ENCODE measurements at places on chromosomes 3 and 15.
A peak's percentile ranks its signal among the peaks of the same experiment; 100 is the strongest.

DNA sequence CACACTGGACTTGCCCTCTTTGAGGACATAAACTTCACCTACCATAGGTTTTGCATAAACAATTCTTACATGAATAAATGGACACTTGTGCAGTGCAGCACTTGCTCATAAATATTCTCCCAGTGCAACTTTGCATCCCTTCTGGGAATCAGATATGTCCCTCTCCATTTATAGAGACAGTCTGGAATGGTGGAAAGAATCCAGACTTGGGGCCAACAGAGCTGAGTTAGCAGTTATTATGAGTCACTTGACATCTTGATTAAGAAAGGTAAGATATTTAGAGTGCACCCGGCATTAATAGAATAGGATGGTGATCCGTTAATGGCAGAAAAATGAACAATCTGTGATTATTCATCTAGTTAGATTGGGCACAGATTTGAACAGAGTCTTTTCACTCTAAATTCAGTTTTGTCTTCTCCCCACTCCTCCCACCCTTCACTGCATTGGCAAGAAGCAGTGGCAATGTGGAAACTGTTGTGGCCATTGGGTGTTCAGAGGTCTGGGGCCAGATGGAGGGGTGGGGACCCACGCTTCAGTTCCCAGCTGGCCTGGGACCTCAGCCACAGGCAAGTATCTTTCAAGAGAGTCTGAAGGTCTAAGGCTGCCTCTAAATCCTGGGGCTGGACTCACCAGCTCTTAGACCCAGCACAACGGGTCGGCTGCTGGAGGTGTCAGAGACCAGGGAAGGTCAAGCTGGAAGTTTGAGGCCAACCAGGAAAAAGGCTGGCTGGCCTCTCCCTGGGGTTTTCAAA, 58.9 kb upstream of the KY start:
- no peak for DNase-seq

- DNase-seq = no peak
Measured at GRCh38 chr3:189982321-189982945, 138.3 kb downstream of the P3H2 start.

DNA sequence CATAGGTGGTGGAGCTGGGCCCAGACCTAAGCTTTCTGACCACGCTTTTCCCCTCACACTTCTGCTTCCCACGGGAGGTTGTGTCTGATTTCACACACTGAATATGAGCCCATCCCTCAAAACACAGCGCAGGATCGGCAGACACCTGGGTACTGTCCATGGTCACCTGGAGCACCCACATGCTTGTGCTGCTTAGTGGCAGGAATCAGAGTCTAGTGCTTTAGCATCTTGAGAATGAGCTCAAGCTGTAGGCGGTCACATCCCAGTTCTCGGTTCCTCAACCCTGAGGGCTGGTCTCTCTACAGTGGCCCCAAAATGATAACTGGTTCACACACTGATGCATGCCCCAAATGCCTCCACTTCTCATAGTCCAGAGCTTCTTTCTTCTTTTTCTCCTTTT, 111.0 kb downstream of the SEMA5B start:
- no peak for DNase-seq

GRCh38 chr3:114218578-114219185, 18.7 kb downstream of the ZNF80 start:
- DNase-seq = no peak

DNA sequence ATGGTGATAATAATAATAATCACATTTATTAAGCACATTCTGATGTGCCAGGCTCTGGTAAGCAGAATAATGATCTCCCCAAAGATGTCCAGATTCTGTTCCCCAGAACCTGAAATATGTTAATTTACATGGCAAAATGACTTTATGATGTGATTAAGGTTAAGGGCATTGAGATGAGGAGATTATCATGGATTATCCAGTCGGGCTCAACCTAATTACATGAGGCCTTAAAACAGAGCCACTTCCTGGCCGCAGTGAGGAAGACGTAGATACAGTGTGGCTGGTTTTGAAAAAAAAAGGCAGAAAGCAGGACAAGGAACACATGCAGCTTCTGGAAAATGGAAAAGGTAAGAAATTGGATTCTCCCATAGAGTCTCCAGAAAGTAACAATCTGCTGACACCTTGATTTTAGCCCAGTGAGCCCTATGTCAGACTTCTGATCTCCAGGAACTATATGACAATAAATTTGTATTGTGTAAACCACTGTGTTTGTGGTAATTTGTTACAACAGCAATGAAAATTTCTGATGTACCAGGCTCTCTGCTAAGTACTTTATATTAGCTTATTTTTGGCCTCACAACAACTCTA, 126.7 kb downstream of the ALCAM start:
- DNase-seq = no peak

DNA sequence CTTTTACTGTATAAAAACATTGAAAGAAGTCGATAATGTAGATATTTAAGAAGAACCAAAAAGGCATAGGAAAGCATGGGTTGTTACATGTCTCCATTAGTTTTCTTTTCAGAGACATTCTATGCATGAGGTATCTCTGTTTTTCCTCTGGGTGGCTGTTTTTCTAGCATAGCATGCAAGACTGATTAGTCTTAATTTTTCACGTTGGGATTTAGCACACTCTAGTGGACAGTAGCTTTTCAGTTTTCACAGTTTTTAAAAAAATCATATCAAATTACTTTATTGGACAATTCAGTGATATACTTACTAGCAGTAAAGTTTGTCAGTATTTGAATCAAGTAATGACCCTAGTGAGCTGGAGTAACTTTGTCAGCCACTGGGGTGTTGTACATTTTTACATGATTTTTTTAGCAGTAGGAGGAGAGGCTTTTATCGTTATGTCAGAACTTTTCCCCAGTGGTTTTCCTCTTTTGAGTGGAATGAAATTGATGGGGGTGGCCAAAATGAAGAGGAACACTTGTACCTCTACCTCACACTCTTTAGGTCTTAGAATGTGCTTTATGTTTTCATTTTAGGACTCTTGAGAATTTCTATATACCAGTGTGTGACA, 57.2 kb downstream of the SEC22A start:
- DNase-seq = no peak

DNA sequence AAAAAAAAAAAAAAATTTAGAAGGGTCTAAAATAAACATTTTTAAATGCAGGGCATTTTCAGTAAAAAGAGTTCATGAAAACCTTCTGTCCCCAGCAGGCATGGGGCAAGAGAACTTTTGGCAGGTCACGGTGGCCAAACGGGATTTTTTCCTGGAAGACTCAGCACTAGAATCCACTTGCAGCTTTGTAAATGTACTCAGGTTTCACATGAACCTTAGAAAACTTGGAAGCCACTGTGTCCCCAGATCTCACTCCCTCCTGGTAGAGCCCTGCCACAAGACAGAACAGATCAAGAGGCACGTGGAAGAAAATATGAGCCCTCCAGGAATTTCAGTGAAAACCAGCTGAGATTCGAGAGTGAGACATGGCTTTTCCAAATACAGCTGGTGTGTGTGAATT, 2.1 kb upstream of the GNB5 start:
- DNase-seq = no peak

DNA sequence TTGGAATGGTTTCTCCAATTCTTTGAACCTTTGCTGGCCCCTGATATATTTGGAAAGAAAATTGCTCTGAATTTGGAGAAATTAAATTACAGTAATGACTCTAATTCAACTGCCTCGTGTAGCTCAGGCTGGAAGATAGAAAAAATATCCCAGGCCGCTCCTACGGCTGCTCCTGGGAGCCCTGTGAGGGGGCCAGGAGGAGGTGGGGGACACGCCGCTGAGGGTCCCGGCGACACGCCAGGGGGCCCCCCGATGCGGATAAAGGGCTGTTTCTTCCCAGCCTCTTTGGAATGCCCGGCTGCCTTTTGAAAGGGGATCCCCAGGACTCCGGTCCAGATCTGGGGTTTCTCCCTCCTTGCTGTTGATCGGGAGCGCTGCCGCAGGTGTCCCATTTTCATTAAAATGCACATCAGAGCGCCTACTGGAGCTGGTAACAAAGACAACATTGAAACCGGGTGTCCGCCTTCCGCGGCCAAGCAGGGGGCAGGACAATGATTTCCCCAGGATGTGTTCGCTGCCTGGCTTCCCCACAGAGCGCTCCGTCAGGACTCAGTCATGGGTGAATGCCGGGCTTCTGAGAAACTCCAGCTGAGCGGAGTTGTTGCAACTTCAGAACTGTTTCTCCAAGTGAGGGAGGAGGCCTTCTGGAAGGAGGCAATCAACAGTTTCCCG, 200.1 kb upstream of the KBTBD8 start:
- peak; percentile 20 for DNase-seq

DNA sequence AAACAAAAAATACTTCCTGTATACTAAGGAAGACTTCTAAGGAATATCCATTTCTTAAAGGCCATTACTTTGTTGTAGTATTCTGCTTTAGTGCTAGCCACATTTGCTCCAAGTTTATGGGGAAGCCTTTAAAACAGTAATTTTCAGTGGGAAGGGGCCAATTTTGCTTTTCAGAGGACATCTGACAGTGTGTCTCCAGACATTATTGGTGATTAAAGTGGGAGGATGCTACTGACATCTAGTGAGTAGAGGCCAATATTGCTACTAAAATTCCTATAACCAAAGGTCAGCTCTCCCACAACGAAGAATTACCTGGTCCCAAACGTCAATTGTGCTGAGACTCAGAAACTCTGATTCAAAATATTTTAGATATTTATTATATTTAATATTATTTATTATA, 24.8 kb downstream of the SLC28A2 start:
- DNase-seq = no peak

GRCh38 chr3:55180936-55181535, 253.2 kb upstream of the LRTM1 start:
- no peak for DNase-seq

DNA sequence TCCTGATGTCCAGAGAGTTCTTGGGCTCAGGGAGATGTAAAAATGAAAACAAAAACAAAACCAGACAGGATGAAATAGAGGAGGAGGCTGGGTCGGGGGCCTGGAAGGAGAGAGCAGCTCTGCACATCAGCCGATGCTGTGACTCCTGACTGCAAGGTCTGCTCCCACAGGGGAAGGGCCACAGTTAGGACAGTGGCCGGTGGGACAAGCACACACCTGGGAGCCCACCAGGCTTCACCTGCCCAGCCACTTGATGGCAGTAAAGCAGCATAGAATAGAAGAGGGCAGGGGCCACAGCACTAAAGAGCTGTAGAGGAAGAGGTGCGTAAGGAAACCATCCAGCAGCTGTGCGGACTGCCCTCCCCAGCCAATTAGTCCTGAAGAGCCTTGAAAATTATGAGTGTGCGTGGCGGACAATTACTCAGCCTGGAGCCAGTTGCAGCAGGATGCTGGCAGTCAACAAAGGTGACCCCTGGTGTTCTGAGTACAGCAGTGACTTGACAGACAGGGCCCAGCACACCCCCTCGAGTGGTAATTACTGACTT, 29.8 kb downstream of the ALS2CL start:
- DNase-seq = no peak

DNA sequence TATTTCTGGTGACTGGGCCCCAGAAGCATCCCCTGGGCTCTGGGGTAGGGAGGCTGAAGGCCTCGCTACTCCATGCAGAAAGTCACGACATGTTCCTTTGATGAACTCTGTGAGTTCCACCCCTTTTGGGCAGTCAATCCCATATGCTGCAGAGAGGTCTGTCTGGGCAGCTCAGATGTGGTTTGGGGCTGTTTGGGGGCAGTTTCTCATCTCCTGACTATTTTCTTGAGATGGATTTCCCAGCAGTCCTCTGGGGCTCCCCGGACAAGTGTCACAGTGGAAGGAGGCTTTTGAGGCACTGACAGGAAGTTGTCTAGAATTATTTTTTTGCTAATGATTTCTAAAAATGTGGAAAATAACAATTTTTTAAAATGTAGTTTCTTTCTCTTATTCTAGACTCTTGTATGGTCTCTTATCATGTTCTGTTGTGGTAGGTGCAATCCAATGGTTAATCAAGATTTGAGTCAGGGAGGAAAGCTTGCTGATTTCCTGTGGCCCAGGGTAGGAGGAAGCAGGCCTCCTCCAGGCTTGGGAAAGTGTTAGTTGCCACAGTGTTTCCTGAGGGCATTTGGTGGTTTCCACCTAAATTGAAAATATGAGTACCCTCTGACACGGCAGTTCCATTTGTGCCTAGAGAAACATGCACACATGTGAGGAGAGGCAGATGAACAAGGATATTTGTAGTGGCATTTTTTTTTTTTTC, 19.9 kb upstream of the TATDN2 start:
- no peak for DNase-seq

DNA sequence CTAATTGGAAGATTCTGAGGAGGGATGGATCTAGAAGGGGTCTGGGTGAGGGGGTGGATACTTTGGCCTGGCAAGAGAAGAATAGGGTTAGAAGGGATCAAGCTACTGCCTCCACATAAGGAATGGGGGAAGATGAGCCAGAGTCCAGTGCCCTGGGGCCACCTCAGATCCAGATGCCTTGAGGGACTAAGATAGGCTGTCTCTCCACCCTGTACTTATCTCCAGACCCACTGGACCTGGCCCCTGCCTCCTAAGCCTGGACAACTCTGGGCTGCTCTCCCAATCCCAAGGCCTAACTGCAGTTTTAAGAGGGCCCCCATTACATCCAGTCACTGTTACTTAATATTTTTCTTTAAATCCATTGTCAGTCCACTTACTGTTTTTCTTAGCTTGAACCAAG, 2.0 kb downstream of the DVL3 start:
- DNase-seq = no peak

GRCh38 chr3:134320749-134321148, 53.5 kb downstream of the AMOTL2 start:
- no peak for DNase-seq

DNA sequence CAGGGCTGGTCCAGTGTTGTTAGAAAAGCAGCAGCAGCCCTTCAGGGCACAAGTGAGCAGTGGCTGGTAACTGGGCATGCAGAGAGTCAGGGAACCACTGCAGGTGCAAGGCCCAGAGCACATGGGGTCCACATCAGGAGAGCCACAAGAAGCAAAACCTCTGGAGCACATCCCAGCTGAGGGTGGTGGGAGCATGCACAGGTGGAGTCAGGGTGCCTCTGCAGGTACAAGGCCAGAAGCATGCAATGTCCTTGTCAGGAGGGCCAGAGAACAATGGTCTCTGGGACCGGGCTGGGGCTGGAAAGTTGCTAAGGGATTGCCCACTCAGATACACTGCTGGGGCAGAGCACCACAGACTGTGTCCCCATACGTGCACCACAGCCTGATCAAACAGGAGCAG, 226.1 kb upstream of the UBE2E2 start:
- no peak for DNase-seq

- no peak for DNase-seq
Measured at GRCh38 chr15:41983621-41984571, 11.5 kb upstream of the EHD4 start.

GRCh38 chr3:122931636-122932035, 95.9 kb downstream of the SEMA5B start:
- DNase-seq = no peak

- no peak for DNase-seq
Measured at GRCh38 chr3:100613721-100614390, 4.5 kb downstream of the ADGRG7 start.

DNA sequence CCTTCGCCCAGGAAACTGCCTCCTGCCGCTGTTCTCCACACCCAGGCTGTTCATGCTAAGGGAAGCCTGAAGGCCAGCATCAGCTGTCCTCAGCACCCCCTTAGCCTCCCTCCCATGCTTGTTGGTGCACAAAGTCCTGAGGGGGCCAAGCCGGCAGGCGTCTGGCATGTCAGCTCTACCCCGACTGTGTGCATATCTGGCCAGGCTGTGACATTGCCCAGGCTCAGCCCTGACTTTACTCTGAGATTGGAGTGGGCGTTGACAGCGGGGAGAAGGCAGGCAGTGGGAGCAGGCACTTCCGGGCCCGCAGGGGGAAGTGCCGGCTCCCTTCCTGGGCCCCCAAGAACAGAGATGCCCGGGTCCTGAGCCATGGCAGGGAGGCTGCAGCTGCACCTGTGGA, 492.2 kb downstream of the AGBL1 start:
- DNase-seq = no peak

GRCh38 chr15:90078965-90079364, 23.3 kb downstream of the IDH2 start:
- DNase-seq = no peak
